Fibroblast of skin of abdomen (primary cell): ENCODE measurements at places on chromosomes 7 and 10.

GRCh38 chr10:24205821-24206220 is 3.1 kb upstream of the KIAA1217 start:
- peak; percentile 72 for DNase-seq

DNA sequence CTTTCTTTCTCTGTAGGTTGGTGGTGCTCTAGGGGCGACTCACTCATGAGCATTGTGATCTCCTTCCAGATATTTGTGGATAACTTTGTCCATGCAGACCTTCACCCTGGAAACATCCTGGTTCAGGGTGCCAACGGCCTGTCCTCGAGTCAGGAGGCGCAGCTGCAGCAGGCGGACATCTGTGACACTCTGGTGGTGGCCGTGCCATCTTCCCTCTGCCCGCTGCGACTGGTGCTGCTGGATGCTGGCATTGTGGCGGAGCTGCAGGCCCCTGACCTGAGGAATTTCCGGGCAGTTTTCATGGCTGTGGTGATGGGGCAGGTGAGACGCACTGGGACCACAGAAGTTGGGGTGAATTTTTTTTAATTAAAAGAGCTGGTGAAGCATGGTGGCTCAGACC is 9.6 kb upstream of the NDUFB2 start:
- no peak for DNase-seq

DNA sequence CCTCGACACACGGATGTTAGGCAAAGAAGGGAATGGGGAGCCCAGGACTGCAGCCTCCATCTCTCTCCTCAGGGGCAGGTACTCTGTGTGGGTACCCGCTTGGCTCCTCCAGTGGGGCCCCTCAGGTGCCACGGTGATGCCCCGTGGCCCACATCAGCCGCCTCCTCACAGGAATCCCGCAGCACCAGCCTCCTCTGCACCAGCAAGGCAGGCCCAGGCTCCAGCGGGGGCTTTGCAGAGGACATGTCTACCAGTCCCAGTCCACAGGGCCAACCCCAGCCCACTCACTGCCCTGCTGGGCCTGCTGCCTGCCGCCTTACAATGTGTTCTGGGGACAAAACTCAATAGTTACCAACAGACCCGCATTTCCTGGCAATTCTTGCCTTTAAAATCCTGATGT is 61.6 kb upstream of the ADGRA1 start:
- DNase-seq = no peak

GRCh38 chr7:122885583-122886356 is 490 bp downstream of the CADPS2 start:
- peak; percentile 16 for DNase-seq

GRCh38 chr10:11684717-11685645 is 57.2 kb upstream of the ECHDC3 start:
- DNase-seq = peak; percentile 68

DNA sequence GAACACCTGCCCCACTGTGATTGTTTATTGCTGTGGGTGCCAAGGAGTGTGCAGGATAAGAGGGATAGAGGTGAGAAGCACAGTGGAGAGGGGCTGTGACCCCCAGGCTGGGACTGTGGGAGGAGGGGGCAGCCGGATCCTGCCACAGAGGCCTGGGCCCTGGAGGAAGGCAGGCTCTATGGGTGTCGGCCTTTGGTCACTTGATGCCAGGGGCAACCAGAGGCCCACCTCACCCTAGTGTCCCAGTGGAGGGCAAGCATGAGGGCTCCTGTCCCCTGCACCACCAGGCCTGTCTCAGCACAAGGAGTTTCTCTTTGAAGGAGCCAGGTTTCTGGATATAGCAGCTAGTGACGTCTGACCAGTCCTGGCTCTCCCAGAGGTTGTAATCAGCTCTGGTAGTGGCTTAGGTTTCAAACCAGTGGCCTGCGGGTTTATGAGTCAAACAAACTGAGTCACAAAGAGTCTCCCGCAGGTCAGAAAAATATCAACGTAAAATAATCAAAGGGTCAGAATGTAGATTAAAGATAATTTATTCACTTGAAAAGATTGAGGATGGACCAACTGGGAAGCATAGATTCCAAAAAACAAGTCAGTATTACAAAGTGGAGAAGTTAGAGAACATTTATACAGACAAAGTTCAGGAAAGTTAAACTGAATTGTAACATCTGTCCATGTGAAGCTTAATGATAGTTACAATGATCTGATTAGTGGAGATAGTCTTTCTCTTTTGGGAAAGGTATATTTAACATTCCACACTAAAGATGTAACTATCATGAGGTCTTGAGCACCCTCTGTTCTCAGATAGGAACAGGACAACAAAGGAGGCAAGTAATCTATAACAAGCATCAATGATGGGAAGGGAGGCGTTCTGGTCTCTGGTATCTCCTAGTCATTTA is 37.2 kb upstream of the ZNF488 start:
- peak; percentile 6 for DNase-seq

GRCh38 chr10:46323176-46323575 is 36.4 kb downstream of the ANTXRL start:
- DNase-seq = no peak

DNA sequence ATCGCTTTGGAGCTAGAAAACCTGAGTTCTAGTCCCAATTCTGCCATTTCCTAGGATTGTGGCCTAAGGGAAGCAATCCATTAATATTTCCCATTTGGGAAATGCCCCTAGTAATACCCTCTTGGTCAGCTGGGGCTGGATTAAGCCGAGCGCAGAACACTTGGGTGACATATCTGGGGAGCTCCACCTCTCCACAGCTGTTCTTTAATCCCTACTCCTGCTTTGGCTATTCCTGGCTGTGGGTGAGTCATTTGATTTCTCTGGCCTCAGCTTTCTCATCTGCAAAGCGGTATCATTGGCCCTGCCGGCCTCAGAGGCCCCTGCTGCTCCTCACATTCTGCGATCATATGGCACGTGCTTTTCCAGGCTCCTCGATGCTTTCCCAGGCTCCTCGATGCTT is 108.3 kb downstream of the BUB3 start:
- no peak for DNase-seq

GRCh38 chr7:112292162-112292561 is 85.7 kb downstream of the ZNF277 start:
- no peak for DNase-seq

GRCh38 chr10:78524941-78525340 is 491.3 kb downstream of the RPS24 start:
- no peak for DNase-seq

GRCh38 chr7:51318886-51319579 is 2.4 kb upstream of the COBL start:
- DNase-seq = no peak

DNA sequence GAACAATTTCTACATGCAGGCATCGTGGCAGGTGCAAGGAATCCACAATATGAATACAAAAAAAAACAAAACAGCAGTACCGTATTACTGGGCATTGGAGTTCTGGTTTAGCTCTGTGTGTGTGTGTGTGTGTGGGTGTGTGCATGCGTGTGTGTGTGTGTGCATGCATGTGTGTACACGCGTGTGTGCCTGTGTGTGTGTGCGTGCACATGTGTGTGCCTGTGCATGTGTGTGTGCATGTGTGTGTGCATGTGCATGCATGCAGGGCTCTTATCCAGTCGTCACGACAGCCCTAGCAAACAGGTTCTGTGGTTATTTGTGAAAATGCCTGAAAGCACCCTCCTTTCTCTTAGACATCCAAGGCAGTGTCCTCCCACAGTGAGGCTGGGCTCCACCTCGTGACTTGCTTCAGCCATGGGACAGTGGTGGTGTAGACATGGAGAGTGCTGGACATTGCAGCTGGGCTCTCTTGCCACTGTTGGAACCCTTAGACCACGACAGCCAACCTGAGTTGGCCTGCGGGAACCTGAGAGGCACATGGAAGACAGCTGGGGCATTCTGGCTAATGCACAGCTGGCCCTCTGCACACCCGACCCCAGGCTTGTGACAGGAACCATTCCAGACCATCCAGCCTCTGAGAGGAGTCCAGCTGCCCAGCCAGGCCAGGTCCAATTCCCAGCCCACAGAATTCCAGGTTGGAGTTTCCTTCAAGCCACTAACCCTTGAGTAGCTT is 173.4 kb upstream of the SHH start:
- DNase-seq = no peak

DNA sequence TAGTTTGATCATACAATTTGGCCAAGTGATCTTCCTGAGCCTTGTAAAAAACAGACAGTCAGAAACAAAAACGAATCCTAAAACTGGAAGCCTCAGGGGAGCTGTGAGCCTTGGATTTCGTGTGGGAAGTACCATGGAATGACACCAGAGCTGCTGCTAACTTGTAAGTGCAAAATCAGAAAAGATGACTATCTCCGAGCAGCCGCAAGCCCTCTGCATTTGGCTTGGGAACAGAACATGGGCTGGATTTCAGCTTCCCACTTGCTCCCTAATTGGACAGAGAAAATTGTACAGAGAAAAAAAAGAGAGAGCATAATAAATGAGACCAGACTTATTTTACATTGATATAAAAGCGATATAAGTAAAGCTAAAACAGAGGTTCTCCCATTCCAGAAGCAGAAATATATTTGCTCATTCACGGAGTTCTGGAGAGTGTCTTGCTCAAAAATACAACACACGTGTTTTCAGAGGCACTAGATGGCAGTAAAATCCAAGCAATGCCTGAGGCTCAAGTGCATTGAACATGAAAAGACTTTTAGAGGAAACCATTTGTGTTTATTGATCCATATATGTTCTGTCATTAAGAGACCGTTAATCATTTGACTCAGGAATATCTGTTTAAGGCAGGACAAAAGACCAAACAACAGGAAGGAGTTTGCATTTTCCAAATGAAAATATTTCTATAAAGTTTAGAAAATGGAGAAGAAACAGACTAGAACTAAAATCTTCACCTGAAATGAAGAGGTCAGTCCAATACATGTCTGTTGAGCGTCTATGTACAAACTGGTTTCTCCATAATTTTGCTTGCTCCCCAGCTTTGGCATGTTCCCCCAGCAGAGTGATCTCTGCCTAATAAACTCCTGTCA is 78.3 kb upstream of the SLC26A5 start:
- peak; percentile 24 for DNase-seq

GRCh38 chr7:139451638-139452037 is 31.8 kb downstream of the KLRG2 start:
- DNase-seq = no peak

DNA sequence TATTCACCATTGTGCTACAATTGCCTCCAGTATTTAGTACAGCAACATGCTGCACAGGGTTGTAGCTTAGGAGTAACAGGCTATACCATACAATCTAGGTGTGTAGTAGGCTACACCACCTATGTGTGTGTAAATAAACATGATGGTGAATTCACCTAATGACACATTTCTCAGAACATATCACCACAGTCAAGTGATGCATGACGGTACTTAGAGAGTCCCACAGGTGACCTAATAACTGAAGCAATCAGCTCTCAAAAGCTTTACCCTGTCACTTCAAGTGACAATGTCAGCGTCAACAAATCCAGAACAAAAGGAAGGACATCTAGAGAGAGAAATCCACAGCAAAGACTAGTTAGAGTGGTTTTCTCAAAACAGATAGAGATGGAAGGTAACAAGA is 38.8 kb downstream of the CCNJ start:
- DNase-seq = no peak

DNA sequence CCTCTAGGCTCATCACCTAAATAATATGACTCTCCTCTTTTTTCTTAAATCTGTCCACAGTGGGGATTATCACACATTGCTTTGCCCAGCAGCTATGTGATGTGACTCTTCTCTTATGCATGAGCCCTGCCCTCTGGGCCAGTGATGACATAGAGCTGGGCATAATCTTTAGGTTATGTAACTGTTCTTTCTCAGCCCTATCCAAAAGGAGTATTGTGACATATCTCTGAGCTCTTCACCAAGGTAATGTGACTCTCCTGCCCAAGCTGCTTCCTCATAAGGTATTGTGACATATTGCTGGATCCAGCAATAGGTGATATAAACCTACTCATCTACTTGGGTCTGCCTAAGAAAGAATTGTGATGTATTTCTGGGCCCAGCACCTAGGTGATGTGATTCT is 37.7 kb upstream of the ZNF107 start:
- DNase-seq = no peak

DNA sequence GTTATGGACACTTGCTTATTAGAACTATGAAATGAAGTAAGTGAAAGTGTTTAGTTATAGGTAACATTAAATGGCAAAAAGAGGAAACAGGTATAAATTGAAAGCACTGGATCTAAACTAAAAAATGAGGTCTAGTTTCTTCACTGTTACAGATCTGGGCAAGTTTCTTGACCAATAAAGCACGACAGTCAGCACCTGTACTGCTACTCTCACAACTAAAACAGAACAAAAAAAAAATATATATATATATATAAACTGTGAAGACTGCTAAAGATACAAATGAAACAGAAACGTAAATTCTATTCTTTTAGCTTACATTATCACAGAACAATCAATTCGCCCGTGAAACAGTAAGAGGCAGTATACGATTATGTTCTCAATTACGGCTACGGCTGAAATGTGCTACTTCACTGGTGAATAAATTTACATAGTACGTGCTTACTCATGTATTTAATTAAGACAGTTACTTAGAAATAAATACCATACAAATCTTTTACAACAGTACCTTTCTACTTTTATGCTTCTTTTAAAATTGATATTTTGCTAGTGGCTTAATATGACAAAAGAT is 4.2 kb downstream of the AHR start:
- peak; percentile 59 for DNase-seq

- DNase-seq = no peak
Observed at GRCh38 chr7:26547156-26547555, 255.5 kb downstream of the SNX10 start.

GRCh38 chr7:158000160-158000559 is 587.5 kb downstream of the PTPRN2 start:
- no peak for DNase-seq

DNA sequence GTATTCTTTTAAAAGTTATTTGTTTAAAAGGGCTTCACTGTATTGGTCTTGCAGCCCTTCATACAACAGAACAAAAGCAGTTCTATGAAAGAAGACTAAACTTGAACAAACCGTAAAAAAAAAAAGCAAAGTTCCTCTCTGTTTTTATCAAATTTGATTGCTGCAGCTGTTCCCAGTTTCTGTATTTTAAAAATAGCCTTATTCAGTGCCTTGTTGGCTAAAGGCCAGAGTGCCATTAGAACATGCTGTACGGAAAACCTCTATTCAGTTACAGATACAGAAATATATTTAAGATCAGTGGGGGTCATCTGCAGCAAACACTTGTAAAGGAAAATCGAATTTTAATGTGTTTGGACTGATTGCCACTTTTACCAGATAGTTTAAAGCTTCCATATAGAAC is 207.8 kb upstream of the ETV1 start:
- DNase-seq = no peak

DNA sequence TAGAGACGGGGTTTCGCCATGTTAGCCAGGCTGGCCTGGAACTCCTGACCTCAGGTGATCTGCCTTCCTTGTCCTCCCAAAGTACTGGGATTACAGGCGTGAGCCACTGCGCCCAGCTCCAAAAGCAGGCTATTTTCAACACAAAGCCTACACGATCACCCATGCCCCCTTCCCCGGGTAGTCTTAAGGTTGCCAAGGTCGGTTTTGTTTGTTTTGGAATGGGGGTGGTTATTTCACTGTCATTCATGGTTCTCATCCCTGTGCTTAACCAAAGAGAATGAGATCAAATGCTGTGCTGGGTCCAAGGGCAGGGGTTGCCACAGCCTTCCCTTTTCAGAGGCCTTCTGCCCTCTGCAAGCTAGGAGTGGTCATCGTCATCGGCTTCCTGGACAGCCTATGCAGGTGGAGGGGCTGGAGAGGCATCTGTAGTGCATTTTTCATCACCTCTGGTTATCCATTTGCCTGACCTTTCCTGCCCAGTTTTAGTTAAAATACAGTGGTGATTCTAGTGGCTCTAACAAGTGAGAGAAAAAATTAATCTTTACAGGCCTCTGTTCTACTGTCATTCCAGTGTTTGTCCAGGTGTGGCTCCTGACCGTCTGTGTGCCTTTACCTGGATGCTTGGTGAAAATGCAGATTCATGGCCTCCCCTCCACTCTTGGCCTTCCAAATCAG is 11.4 kb downstream of the BLVRA start:
- DNase-seq = no peak

GRCh38 chr10:68572151-68572550 is 12.0 kb downstream of the TET1 start:
- no peak for DNase-seq
